ENCODE measurements at places on chromosomes 11 and 22.

- no peak for DNase-seq
Observed at GRCh38 chr11:18329196-18329870, 7.0 kb downstream of the GTF2H1 start.

GRCh38 chr11:120883404-120884080, 140.4 kb upstream of the TBCEL start:
- no peak for DNase-seq

GRCh38 chr22:43177479-43177878, 9.5 kb downstream of the TTLL12 start:
- DNase-seq: no peak

DNA sequence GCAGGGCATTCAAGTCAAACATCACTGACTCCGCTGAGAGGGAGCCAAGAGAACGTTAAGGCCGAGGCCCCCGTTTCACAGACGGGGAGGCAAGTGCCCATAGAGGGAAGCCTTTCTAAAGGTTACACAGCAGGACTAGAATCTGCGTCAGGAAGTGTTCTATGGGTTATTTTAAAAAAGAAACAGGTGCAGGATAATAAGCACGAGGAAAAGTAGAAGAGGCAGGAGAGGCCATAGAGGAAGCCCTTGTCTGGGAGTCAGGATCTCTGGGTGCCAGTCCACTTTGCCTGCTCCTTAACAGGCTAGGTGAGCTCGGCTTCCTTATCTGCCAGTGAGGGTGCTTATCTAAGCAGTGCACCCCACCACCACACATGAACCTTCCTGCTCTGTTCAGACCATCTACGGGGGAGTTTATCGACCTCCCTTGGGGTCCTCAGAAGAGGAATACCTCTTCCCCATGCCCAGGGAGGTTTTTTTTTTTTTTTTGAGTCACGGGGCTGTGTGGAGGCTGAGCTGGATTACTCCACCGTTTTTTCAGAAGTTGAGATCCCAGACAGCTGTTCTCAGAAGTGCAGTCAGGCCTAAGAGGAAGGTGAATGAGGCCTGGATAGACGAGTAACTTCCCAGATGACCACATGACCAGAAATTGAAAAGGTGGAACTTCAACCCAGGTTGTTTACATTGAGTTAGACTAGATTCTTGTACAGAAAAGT, 1.2 kb upstream of the FCHSD2 start:
- no peak for DNase-seq

DNA sequence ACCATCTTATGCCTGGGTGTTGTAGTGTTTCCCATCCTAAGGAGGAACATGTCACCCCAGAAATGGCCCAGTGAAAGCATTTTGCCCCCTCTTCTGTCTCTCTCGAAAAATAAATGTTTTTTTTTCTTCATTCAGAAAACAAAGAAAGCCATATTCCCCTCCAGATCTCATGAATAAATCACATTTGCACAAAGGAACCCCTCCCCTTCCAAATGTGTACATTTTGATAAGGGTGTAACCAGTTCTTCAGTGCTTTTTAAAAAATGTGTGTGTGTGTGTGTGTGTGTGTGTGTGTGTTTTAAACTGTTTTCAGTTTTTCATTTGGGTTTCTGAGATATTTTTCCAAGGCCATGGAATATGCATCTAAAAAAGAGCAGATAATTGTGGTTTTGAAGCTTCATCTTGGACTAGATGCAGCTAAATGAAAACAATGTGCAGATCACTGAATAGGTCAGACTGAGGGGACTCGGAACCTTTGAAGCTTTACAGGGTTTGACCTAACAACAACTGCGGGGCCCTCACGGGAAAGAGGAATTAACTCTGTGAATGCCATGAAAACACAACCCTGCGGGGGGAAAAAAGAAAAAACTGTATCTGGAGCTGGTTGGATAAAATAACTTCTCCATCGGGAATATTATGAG, 76.4 kb downstream of the YAP1 start:
- DNase-seq: no peak

DNA sequence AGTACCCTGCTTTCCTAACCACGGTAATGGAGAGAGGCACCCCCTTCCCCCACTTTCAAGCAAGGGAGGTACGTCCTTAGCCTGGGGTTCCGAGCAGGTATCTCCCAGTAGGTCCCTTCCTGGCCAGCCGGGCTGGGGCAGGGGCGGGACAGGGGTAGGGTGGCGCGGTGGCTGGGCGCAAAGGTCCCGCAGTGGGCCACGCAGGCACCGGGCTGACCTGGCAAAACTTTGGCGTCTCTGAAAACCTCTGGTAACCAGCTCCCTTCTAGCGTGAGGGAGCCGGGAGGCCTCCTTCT, 323 bp upstream of the P2RY2 start:
- DNase-seq: no peak

GRCh38 chr11:73465871-73466270, 89.7 kb downstream of the RELT start:
- no peak for DNase-seq

DNA sequence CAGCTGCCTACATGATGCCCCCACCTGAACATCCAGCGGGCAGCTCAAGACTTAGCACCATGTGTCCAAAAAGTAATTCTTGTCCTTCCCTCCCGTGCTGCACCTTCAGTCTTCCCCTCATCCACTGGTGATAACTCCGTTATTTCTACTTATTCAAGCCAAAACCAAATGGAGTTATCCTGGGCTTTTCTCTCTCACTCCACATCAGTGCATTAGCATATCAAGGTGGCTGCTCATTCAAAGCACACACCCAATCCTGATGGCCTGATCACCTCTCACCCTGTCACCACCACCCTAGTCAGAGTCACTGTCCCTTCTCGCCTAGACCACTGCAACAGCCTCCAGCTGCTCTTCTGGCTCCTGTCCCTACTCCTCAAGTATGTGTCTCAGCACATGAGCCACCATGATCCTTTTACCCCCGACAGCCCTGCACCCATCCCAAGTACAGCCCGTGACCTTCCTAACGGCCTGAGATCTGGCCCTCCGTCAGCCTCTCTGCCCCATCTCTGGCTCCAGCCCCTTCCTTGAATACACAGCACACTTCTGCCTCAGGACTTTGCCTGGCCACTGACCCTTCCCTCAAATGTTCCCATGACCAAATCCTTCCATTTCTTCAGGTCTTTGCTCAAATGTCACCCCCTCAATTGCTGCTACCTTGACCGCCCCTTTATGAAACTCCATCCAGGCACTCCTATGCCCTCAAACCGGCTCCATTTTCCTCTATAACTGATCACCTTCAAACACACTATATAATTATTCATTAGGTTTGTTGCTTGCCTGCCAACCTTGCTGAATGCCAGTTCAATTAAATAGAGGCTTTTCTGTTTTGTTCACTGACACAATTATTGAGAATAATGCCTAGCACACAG, 19.7 kb upstream of the SLC25A1 start:
- peak; percentile 3 for DNase-seq

- no peak for DNase-seq
Observed at GRCh38 chr11:2576111-2576510, 123.7 kb downstream of the KCNQ1OT1 start.

DNA sequence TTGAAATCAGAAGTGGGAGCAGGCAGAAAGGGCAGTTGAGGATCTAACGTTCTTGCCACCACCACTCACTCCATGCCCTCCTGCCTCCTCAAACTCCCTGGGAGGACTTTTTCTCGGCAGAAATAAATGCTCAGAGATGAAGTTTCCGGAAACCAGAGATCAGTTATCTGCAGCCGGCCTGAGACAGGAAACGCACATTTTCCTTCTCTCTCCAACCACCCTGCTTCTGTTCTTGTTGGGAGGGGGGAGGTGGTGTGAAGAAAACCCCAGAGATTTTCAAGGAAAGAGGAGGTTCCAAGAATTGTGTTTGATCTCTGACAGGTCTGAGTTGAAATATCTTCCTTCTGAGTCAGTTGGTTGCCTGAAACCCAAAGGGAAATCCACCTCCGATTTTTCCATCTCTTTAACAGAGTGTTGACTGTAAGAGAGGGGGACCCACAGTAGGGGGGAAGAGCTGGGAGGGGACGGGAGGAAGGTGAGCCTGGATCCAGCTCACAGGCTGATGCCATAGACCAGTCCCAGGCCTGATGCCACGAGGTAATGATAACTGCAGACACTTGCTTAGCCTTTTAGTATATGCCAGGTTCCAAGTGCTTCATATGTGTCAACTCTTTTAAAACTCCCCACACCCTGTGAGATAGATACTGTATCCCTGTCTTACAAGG, 100.8 kb downstream of the TRAF6 start:
- DNase-seq: no peak

- DNase-seq: no peak
Observed at GRCh38 chr11:2554338-2555207, 109.8 kb downstream of the KCNQ1 start.

DNA sequence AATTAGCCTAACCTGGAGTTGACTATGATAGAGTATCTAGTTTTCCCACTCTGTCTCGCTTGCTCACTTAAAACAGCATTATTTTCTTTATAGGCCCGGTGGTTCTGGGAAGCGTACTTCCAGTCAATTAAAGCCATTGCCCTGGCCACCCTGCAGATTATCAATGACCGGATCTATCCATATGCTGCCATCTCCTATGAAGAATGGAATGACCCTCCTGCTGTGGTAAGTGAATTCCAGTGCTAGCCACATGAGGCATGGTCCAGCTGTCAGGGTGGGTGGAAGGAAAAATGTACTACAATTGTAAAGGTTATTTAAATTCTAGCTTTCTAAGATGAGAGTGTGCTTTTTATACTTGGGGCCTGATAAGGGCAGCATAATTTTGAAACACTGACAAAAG, 76.0 kb downstream of the EXT2 start:
- DNase-seq: no peak

- no peak for DNase-seq
Observed at GRCh38 chr22:25853501-25854284, 111.7 kb downstream of the MYO18B start.

DNA sequence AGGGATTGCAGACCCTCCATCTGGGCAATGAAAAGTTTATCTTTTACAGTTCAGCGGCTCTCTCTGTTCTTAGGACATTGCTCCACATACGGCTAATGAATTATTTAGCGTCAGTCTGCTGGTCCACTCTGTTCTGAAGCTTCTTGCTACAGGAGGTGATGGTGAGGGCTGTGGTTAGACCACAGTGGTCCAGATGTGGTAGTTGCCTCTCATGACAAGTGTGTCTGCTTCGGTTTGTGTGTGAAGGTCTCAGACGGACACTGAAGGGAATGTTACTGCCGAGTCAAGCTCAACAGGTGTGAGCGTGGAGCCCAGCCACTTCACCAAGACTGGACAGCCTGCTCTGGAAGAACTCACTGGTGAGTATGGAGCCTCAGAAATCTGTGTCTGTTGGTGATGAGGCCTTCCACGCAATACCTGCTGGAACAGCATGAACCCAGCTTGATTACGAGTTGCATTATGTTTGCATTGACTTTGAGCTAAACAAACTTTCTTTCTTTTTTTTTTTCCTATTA, 220.8 kb downstream of the DBX1 start:
- no peak for DNase-seq

DNA sequence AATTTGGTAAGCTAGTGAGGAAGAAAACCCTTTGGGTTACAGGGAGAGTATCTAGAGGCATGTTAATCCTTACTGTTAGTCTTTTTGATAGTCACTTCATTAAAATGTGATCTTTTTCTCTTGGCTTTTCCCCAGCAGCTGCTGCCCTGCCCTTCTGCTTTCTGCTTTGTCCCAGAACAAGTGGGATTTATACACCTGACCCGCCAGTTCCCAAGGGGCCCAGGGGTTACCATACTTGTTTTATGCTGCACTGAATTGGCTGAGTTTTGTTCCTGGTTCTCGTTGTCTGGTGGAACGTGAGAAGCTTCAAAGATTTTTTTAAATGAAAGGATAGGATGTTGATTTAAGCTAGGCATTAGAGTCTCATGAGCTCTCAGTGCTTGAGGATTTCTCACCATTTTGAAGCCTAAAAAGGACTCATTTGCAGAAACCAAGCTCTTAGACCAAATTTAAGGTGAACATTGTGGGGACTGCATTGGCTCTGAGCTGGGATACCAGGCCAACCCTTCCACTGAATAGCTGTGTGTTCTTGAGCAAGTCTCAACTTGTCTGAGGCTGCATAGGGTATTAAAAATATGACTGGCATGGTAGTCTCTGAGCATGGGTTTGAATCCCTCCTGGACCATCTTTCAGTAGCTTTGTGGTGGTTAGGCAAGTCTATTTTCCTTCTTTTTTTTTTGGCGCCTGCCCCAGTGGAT, 6.6 kb downstream of the LIMK2 start:
- DNase-seq: no peak

- DNase-seq: peak; percentile 54
Observed at GRCh38 chr11:92226331-92227229, 2.0 kb downstream of the FAT3 start.

DNA sequence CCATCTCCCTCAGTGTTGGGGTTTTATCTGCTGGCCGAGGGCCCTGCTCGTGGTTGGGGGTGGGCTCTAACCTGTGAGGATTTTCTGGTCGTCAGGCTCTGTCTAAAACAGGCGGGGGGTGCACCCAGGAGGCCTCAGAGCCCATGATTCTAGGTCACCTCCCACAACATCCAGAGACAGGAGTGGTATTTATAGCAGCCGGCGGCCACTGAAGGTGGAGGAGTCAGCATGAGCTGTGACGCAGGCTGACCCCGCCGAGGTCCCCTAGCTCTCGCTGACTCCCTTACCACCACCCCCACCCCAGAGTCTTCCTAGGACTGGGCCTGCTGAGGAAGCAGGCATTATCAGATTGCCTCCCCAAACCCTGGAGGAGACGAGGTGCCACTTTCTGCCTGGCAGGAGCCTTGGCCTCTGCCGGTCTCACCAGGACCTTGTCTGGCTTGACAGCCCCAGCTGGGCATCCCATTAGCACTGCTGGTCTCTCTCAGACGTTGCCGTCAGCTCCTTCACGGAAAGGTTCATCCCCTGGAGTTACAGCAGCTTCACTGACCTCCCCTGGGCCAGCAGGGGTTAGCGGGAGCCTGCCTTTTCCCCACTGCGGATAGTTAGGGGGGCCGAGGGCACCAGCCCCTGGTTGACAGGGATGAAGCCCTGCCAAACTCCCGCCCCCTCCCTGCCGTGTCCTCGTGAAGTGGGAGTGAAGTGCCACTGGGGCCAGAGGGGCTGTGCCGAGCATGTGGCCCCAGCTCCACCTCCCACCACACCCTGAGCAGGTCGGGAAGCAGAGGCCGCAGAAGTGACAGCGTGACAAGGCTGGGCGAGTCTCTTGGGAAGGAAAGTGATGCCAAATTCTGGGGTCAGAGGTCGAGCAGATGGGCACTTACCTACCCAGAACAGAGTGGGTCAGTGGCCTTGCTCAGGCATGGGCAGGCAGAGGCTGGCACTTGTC, 26.5 kb downstream of the DAGLA start:
- no peak for DNase-seq

GRCh38 chr11:40405614-40406013, 1053.8 kb downstream of the LRRC4C start:
- DNase-seq: no peak

- peak; percentile 48 for DNase-seq
Observed at GRCh38 chr11:100872951-100873740, 186.1 kb downstream of the ARHGAP42 start.

GRCh38 chr11:70422692-70423522, 24.6 kb downstream of the CTTN start:
- no peak for DNase-seq

All from NCI-H774 (cell line).